ENCODE measurements at places on chromosomes 7 and 10.

DNA sequence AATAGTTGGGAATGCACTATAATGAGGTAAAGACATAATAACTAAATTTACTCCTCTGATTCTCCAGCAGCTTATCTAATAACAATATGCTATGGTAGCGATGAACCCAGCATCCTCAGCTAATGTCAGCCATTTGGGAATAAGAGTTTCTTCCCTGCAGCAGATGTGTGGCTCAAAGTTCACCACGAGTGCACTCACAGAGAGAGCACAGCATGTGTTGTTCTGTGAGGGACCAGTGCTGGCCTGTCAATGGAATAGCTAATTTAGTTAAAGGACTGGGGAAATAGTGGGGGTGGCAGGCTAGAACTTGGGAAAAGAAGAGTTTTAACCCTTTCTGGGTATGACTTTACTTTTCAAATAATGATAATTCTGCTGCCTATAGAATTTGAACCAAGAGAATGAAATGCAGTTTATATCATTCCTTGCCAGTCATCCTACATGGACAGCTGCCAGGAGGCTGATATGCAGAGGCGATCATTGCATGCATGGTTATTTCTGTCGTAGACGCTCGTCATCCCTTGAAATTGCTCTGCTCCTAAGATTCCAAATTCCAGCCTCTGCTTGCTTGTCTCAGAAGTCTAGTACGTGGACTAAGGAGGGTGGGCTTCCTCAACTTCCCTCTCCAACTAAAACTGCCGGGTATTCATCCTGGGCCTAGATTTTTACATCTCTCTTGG lies 355.6 kb downstream of the RNLS start:
- DNase-seq = no peak

DNA sequence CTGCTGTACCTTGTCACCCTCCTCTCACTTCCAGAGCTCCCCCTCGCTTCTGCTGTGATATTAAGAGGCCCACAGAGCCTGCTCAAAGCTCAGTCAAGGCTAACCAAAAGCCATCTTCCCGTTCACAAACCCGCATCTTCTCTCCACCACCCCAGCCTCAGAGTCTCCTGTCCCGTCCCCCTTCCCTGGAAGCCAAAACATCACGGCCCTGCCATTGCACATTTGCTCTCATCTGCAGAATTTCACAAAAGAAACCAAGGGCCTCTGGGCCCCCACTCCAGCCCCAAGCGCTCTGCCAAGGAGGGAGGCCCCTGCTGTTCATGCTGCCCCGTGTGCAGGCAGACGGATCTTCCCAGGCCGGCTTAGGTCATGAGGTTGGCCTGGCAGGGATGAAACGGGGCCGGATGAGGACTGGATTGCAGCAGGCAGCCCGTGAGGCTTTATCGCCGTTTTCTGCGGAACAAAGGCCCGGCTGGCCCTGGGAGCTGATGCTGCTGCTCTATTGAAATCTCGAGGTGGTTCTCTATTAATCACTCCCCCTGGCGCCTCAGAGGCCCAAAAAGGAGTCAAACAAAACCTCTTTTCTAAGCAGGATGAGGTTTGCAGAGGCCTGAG lies 31.6 kb upstream of the FOXK1 start:
- DNase-seq = no peak

DNA sequence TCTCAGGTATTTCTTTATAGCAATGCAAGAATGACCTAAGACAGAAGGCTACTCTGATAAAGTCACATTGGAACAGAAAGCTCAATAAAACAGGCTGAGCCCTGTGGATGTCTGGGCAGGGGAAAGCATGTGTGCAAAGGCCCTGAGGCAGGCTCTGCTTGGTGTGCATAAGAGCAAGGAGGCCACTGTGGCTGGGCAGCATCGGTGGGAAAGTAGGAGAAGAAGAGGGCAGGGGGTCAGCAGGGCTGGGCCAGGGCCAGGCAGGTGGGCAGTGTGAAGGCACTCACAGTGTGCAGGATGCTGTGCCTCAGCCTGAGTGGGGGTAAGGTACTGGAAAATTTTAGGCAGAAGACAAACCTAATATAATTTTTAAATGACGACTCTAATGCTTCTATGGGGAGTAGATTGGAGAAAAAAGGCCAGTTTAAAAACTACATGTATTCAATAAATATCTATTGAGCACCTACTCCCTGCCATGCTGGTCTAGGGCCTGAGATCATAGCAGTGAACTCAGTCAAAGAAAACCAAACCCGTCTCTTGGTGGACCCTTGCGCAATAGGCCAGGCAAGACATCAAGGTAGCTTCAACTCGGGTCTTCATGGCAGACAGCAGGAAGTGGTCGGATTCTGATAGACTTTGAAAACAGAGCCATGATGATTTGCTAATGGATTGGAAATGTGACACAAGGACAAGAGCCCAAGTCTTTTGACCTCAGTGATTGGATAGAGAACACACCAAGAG lies 572.3 kb downstream of the TCERG1L start:
- no peak for DNase-seq

DNA sequence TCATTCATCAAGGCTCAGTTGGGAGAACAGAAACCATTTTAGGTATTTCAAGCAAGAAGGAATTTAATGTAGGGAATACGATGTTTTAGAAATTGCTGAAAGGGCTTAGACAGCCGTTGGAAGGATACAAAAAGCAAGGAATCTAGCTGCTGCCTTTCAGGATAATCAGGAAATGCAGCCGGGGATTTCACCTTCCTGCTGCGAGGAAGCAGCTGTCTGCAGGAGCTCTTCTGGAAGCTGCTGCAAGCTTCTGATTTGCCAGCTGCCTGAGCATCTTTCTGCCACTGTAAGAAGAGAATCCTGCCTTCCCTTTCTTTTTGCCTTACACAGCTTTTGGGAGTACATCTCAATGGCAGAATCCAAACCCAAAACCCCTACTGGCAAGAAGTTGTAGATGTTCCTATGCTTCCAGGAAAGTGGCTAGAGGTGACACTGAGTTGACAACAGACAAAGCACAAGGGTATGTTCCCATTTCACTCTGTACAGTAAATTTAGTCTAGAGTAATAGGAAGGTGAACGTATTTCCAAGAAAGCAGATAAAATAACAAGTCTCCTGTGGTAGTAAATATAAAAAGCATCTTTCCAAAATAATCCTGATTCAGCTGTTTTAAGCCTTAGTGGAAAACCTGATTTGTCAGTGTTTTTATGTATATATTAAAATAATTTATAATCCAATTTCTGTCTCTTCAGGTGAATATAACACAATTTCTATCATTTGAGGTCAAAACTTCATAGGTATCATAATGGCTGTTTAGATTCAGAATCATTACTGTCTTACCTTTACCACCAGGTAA lies 148.4 kb upstream of the LRGUK start:
- no peak for DNase-seq

DNA sequence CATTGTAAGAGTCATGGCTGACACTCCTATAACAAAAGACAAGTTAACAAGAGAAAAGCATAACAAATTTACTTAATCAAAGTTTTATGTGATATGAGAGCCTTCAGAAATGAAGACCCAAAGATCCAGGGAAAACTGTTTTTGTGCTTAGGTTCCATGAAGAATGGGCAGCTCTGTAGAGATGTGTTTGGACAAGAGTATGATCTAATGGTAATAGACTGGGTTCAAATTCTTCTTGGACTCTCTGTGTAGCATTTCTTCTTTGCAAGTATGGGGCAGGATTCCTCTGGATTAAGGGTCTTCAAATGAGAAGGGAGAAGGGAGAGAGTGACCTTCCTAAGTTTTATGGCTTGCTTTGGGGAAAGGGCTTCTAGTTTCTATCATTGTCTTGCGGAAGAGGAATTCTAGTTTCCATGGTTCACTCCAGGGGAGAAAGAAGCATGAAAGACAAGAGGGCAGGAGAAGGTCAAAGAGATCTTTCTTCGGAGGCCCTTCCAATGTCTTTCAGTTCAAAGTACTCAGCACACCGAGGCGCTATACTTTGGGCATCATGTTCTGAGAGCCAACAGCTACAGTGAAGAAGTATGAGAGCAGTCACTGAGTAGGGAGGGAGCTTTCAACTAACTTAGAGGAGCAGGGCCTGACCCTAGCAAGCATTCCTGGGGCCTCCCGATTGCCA lies 15.4 kb downstream of the IFIT3 start:
- DNase-seq = no peak

DNA sequence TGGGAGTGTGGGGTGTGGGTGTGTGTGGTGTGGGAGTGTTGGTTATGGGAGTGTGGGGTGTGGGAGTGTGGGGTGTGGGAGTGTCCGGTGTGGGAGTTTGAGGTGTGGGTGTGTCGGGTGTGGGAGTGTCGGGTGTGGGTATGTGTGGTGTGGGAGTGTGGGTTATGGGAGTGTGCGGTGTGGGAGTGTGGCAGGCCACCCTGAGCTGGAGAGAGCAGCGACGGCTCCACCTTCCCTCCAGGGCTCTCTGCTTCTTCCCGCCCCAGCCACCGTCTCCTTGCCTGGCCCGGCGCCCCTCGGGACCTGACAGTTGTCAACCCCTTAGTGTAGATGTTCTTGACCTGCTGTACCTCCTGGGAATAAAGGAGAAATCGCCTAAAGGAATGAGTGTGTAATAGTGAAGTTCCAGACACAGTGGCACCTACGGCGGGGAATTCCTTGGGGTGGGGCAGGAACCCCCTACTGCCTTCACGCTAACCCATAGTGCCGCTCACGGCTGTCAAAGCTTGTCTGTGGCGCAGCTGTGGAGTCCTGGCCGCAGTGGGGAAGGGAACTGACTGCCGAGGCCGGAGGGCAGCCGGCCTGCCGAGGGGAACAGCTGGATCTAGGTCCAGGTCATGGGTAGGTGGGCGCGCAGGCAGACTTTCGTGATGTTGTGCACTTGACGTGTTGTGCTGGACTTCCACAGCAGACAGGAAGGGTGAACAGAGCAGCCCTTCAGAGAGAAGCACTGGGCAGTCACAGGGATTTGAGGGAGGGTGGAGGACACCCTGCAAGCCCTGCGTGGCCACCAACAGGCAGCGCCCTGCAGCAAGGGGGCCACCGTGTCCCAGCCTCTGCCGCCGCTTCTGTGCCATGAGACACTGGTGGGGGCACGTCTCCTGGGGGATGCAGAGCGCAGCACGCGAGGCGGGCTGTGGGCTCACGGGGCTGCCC lies 49.0 kb upstream of the EN2 start:
- no peak for DNase-seq

GRCh38 chr10:70906031-70906783 lies 17.8 kb upstream of the PCBD1 start:
- no peak for DNase-seq

DNA sequence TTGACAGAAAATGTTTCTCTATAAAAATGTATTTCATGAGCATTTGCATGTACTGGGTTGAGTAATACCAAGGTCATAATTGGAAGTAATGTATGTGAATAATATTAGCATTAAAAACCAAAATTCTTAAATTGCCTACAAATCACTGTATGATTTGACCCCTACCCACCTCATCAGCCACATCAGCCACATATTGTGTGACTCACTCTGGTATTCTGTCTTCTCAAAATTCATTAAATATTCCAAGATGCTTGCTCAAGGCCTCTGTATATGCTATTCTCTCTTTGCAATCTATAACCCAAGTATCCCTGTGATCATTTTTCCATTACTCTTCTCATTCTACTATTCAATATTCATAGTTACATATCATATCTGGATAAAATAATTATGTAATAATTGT lies 21.4 kb downstream of the POT1 start:
- no peak for DNase-seq

- DNase-seq = no peak
Observed at GRCh38 chr7:886626-887487, 10.5 kb downstream of the GET4 start.

- no peak for DNase-seq
Observed at GRCh38 chr7:2833083-2833910, 10.8 kb downstream of the GNA12 start.

- DNase-seq = peak; percentile 62
Observed at GRCh38 chr7:131244259-131244852, 83.3 kb upstream of the MKLN1 start.

GRCh38 chr10:26451903-26452302 lies 13.8 kb downstream of the APBB1IP start:
- no peak for DNase-seq

- DNase-seq = peak; percentile 56
Observed at GRCh38 chr10:97791824-97792721, 20.3 kb upstream of the SFRP5 start.

GRCh38 chr10:44765299-44765698 lies 145.8 kb upstream of the TMEM72 start:
- DNase-seq = no peak

DNA sequence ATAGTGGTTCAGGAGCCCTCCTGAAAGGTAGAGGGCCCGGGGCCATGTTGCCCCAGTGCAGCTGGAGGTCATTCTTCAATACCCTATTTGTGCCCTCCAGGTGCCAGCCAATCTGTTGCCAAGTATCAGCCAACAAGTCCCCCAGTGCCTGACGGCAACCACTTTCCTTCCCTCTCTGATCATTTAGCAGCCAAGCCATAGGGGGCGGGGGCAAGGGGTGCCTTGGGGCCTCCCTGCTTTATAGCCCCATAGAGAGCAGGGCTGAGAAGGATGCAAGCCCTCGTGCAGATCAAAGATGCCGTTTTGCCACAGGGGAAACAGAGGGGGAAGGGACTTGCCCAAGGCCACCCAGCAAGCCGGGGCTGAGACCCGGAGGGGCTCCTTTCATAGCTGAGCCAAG lies 149.0 kb upstream of the CHST15 start:
- DNase-seq = no peak

DNA sequence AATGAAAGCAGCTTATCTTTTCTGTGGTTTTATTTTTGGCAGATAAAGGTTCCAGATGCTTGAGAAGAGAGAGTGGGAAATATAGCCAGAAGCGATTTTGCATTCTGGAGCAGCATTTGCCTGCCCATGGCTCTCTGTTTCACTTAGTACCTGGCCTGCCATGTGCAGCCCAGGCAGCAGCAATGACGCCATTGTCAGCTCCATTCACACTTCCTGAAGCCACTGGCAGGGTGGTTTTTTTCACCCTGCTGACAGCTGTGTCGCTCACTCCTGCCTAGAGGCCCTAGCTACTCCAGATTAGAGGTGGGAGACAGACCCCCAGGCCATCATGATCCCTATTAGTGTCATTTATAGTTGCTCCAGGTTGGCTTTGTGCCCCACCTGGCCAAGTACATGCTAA lies 30.1 kb upstream of the NEUROD6 start:
- DNase-seq = peak; percentile 21

- DNase-seq = no peak
Observed at GRCh38 chr7:82755705-82756551, 312.4 kb upstream of the CACNA2D1 start.

Measured in occipital lobe (tissue), 3 donors.